ENCODE measurements at places on chromosomes 3 and 15.

GRCh38 chr3:155352900-155353490 lies 59.5 kb upstream of the STRIT1 start:
- DNase-seq = no peak

- no peak for DNase-seq
Measured at GRCh38 chr3:194572944-194573491, 60.2 kb downstream of the TMEM44 start.

GRCh38 chr15:60720493-60721256 lies 241.7 kb upstream of the ICE2 start:
- DNase-seq = peak; percentile 11

DNA sequence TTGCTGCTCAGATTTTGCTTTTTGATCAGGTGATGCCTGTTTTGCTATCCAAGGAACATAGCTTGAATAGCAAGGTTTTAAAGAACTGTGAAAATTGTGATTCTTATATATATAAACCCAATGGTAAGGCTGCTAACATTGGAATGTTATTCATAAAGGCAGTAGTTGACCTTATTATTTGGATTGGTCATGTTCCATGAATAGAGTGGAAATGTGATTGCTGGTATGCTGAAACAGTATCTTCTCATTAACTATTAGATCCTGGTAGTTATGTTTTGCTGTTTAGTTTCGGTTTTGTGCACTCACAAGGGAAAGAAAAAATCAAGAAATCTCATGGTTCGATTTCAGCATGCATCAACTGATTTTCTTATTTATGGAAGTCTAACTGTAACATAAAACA lies 78.7 kb upstream of the NPHP3 start:
- DNase-seq = no peak

GRCh38 chr3:17032407-17033034 lies 147.8 kb downstream of the PLCL2 start:
- DNase-seq = no peak

DNA sequence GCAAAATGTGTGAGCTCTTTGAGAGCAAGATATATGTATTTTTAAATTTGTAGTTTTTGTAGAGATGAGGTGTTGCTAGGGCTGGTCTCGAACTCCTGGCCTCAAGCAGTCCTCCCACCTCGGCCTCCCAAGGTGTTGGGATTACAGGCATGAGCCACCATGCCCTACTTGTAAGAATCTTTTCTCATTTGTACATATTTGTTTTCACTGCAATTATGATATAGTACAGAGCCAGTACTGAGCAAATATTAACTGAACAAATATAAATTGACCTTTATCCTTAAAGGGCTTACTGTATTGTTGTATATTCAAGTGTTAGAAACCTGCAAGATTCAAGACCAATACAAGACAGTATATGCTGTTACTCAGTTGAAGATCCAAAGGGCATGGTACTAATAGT lies 53.4 kb downstream of the GTF2E1 start:
- no peak for DNase-seq

DNA sequence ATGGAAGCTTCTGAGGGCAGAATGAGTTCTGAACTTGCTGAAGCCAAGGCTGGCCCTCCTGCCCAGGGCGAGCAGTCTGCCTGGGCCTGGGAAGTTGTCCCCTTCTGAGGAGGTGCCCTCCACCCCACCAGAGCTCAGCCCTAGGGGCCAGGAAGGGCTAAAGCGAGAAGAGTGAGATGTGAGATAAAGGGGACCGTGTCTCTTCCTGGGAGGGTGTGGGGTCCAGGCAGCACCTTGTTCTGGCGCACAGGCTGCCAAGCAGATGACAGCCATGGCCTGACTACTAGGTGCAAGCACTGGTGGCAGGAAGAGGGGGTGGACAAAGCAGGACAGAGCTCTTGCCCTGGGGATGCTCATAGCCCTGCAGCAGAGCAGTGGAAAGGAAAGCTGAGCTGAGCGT lies 3.7 kb downstream of the PAK6 start:
- no peak for DNase-seq

DNA sequence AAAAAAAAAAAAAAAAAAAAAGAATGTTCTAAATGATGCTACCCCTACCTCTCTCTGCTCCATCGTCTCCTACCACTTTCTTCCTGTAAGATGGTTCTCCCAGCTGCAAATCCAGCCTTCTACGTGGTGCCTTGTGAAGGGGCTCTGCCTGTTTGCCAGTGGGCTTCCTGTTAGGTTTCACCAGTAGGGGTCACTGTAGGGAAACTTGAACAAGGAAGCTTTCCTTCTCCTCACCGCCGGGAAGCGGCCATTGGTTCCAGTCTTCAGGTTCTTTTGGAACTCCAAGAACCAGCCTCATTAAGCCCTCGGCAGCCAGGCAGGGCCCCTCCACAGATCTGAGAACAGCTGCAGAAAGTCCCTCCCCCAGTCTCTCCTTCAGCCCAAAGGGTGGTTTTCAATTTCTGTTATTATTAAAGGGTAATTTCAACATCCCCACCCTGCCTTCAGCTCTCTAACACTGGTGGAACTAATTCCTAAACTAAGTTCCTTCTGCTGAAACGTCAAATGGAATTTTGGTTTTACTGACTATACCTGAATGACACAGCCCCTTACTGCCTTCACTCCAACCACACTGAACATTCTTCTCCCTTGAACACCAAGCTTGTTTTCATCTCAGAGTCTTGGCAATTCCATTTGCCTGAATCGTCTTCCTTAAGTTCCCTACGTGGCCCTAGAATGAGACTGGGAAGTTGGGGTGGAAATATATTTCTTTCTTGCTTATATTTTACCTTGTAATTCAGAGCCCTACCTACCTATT lies 13.5 kb downstream of the MCCC1 start:
- DNase-seq = no peak

GRCh38 chr15:64742385-64742784 lies 33.0 kb downstream of the RBPMS2 start:
- DNase-seq = no peak

GRCh38 chr3:6743067-6743720 lies 117.7 kb upstream of the GRM7 start:
- no peak for DNase-seq

DNA sequence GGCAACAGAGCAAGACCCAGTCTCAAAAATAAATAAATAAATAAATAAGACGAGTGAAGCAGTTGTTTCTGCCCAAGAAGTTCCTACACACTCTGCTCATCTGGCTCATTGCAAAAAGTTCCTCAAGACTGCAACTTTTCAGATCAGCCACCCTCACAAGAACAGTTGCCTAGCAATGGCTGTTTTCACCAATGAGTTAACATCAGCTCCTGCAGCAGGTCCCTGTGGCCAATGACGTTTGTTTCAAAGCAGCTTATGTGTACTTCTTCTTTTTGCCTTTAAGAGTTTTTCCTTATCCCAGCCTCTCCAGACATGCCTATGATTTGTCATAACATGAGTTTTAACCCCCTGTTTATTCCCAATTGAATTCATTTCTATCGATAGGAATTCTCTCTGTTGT lies 118.4 kb upstream of the SPRED1 start:
- no peak for DNase-seq

DNA sequence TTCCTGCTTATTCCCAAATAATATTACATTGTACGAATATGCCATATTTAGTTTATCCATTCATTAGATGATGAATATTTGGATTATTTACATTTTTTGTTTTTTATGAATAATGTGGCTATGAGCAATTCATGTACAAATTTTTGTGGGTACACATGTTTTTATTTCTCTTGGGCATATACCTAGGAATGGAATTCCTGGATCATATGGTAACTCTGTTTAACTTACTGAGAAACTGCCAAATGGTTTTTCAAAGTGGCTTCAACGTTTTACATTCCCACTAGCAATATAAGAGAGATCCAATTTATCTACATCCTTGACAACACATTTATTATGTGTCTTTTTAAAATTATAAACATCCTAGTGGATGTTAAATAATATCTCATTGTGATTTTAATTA lies 362.0 kb upstream of the TMCO5A start:
- DNase-seq = no peak

GRCh38 chr15:60945196-60945595 lies 283.9 kb downstream of the RORA start:
- DNase-seq = no peak

DNA sequence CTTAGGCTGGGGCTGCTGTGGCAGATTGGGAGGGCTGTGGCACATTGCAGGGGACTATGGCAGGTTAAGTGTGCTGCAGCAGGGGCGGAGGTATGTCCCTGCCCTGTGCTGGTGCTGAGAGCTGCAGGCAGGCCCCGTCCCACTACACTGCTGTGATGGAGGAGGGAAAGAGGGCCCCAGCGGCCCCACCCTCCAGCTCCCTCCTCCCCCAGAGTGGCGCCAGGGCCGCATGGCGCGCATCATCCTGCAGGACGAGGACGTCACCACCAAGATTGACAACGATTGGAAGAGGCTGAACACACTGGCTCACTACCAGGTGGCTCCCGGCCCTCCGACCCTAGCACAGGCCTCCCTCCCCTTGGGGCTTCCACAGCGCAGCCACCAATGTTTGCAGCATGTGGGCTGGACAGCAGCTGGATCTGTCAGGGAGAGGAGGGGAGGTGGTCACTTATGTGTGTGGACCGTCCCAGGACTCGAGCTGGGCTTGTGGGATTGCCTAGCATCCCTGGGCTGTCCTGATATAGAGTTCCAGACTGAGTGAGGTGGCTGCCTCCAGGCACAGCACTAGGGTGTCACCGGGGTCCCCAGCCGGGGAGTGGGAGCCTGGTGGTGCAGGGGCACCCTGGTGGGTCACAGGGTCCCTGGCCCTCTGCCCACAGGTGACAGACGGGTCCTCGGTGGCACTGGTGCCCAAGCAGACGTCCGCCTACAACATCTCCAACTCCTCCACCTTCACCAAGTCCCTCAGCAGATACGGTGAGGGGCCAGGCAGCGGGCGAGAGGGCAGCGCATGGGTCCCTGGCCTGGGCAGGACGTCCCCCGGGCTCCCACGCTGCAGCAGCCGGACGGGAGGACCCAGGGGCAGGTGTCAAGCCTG lies 46.1 kb downstream of the PLXNA1 start:
- no peak for DNase-seq

GRCh38 chr3:37093481-37093880 lies 80.9 kb downstream of the LRRFIP2 start:
- DNase-seq = no peak

- DNase-seq = no peak
Measured at GRCh38 chr3:167406876-167407492, 26.9 kb upstream of the ZBBX start.

- peak; percentile 81 for DNase-seq
Measured at GRCh38 chr3:46276497-46277099, 34.3 kb downstream of the CCR3 start.

- no peak for DNase-seq
Measured at GRCh38 chr3:52292247-52293065, 4.8 kb downstream of the GLYCTK start.

DNA sequence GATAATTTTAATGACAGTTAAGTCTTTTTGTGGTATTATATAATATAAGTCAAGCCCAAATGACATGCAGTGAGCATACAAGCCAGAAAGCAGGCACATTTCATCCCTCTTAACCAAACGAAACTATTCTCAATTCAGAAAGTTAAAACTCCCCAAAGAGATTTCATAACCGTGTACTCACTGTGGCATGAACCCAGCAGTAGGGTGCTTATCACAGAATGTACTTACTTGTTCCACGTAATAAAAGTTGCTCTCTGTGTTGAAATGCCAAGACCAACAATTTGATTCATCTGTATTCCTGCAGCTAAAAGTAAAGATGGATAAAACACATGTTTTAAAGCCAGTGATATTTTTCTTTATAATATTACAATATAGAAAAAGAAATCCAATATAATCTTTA lies 12.1 kb downstream of the GK5 start:
- DNase-seq = no peak

- no peak for DNase-seq
Measured at GRCh38 chr15:66089049-66089448, 164.5 kb downstream of the MEGF11 start.

- DNase-seq = no peak
Measured at GRCh38 chr3:192170031-192170430, 557.3 kb downstream of the FGF12 start.

DNA sequence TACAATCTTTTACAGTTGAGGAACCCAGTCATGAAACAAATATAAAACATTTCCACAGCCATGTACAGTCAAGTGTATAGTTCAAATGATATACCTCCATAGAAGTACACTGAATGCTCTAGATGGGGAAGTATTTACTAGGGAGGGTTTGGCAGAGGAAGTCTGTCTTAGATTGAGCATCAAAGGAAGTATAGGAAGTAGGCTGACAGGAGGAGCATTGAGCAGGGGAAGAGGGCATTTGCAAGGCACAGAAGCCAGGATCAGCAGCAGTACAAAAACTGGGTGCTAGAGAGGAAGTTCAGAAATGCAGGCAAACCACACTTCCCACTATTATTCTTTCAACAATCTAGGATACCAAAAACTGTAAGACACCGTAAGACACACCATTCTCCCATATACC lies 122.6 kb downstream of the ANO10 start:
- no peak for DNase-seq

All from effector memory CD8-positive, alpha-beta T cell (primary cell).